ENCODE measurements at places on chromosomes 4 and X.

- DNase-seq = no peak
Measured at GRCh38 chr4:98639108-98639507, 19.3 kb downstream of the TSPAN5 start.

GRCh38 chrX:41275661-41276609 lies 58.0 kb upstream of the DDX3X start:
- DNase-seq = peak; percentile 18

- DNase-seq = no peak
Measured at GRCh38 chrX:153925387-153925738, 701 bp downstream of the ARHGAP4 start.

- DNase-seq = no peak
Measured at GRCh38 chr4:38055566-38055965, 95.4 kb downstream of the PTTG2 start.

DNA sequence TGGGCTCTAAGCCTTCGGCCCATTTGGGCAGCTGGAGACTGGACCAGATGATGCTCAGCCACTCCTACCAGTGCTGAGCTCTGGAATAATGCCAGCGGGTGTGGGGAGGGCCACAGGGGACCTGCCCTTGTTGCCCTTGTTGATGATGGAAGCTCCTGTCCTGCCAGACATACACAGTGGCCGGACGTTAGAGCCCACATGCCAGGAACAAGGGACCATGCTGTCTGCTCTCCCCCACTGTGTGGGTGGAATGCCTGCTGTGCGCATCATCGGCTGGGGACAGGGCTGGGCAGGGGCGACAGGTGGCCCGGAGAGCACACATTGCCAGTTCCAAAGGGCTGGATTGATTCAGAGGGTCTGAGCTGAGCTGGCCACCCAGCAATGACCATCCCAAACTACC lies 2.0 kb downstream of the ABLIM2 start:
- DNase-seq = no peak

- DNase-seq = no peak
Measured at GRCh38 chr4:89009761-89010369, 47.1 kb downstream of the FAM13A start.

- DNase-seq = no peak
Measured at GRCh38 chrX:43349363-43349762, 306.7 kb upstream of the MAOA start.

- no peak for DNase-seq
Measured at GRCh38 chrX:80237072-80237471, 183.2 kb upstream of the TENT5D start.

DNA sequence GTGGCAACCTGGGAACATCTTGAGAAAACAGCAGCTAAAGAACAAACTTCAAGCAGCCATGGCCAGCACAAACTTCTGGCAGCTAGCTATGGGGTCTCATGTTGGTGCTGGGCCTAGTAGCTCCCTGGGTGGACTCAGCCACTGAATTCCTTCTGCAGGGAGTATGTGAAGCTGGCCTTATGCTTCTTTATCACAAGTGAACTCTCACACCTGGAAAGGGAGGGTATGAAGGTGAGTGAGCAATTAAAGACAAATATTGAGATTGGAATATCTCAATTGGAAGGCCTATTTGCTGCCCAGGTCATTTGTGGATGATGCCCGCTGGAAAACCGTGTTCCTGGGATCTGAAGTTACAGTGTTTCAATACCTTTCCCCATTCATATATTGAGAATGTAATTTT lies 153.3 kb upstream of the RPS6KA3 start:
- no peak for DNase-seq

- DNase-seq = no peak
Measured at GRCh38 chr4:122364700-122365404, 14.0 kb upstream of the ADAD1 start.

- DNase-seq = no peak
Measured at GRCh38 chr4:15375667-15376066, 52.2 kb upstream of the C1QTNF7 start.

GRCh38 chr4:155426953-155427352 lies 50.2 kb upstream of the MAP9 start:
- no peak for DNase-seq

- no peak for DNase-seq
Measured at GRCh38 chr4:79576429-79576753, 168.4 kb upstream of the GK2 start.

DNA sequence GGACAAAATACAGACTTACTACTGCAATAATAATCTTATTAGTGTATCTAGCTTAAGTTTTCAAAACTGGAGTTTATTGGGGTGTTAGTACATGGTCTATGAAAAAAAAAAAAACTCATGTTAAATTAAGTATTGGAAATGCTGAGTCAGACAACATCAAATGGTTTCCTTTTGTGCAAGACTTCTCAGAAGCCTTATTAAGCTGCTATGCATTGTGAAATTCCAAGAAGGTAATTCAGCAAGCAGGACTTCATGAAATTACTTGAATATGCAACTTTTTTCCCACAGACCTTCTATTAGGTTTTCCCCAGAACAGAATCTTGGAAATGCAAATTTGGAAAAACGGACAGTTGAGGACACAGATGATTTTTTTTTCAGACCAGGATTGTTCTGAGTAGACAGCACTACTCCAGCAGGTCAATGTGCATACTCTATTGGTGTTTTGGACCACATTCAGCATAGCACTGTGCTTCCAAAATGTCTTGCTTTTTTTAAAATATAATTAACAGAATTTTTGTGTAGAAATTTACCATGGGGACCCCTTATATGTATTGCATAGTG lies 568.8 kb upstream of the TENM3 start:
- DNase-seq = no peak

- no peak for DNase-seq
Measured at GRCh38 chr4:145808848-145809512, 129.0 kb downstream of the C4orf51 start.

- no peak for DNase-seq
Measured at GRCh38 chr4:158728236-158728635, 5.0 kb upstream of the PPID start.

DNA sequence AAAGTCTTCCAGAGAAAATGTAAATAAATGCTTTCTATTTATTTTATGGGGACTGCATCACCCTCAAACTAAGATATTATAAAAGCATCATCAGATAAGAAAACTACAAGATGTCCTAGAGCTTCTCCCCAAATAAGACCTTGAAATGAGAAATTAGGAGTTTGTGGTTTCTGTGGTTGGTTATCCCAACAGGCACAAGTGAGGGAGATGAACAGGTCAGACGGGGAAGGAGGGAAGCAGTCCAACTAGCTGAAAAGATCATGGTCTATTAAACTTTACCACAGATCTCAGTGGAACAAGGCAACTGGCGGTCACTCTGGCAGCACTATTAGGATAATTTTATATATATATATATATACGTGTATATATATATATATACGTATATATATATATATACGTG lies 319.3 kb upstream of the GRID2 start:
- no peak for DNase-seq

- DNase-seq = no peak
Measured at GRCh38 chr4:11250510-11250909, 178.2 kb downstream of the HS3ST1 start.

DNA sequence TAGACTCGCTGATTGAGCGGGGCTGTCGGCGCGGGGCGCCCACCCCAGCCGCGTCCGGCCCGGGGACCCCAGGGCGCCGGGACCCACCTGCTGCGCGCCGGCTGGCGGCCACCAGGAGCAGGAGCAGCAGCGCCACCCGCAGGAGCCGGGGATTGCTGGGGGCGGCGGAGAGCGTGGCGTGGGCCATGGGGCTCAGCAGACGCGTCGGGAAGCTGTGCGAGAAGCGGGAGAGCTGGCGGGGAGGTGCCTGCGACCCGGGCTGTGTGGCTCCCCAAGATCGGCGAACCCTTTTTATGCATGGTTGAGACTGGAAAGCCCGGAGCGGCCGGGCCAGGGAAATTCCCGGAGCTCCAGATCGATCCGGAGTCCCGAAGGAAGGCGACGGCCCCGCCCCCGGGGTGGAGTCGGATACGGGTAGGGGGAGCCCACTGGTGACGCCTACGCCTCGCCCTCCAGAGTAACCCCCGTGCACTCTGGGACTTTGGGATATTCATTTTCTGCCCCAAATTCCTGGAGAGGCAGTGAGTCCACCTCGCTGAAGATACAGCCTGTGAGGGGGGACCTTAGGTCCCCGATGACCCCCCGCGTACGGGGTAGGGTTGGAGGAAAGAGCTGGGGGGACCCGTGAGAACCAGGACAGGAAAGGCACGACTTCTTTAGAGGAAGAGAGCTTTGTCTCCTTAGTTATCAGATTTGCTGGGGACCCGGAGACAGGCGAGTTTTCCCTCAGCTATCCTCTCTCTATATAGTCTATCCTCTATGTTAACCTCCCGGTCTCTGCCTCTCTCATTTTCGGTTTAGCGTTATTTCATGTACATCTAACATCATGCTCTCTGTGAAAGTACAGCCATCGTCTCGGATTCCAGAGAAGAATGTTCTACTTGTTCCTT lies at the start of gene CXCL3:
Gene CXCL3 (minus strand): TSS at position 265 of the 890 bp plus-strand sequence. CDS start 78 bp downstream, at position 187.
- no peak for DNase-seq

DNA sequence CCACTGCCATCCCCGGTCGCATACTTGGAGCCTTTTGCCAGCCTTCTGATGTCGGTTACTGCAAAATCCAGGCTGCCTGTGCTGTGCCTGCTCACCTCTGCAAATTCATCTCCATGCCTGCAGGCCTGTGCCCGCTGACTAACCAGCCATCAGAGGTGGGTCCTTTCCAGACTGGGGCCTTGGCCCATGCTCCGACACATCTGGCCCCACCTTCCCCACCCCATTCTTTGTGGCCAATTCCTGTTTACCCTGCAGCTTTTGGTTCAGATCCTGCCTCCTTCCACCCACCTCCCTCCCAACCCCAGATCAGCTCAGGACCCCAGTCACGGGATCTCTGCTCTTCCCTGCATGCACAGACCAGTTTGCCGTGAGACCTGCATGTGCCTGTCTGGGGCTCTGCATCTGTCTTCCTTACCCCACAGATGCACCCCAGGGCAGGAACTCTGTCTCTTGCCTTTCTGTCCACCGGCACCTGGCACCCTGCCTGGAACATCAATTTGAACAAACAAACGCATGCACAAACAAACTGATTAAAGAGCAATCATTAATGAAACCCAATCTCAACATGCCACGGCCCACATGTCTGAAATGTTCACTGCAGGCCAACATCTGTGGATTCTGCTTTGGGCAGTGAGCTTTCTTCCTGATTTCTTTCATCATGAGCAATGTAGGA lies 112.8 kb upstream of the PSAPL1 start:
- no peak for DNase-seq

DNA sequence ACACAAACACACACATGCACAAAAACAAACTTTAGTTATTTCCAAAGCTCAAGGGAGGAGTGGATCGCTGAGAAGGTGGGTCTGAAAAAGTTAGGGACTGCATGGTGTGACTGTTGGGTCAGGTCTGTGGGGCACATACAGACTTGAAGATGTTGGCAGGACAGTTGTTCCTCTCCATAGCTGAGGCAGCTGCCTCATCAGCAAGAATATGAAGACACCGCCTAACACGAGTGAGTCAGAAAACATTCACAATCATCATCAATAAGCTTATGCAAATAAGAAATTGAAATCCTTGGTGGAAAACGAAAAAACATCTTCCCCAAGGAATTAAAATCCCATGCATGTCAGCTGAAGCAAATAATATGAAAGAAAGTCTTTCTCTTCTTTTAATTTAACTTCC lies 148.0 kb downstream of the COL25A1 start:
- no peak for DNase-seq

DNA sequence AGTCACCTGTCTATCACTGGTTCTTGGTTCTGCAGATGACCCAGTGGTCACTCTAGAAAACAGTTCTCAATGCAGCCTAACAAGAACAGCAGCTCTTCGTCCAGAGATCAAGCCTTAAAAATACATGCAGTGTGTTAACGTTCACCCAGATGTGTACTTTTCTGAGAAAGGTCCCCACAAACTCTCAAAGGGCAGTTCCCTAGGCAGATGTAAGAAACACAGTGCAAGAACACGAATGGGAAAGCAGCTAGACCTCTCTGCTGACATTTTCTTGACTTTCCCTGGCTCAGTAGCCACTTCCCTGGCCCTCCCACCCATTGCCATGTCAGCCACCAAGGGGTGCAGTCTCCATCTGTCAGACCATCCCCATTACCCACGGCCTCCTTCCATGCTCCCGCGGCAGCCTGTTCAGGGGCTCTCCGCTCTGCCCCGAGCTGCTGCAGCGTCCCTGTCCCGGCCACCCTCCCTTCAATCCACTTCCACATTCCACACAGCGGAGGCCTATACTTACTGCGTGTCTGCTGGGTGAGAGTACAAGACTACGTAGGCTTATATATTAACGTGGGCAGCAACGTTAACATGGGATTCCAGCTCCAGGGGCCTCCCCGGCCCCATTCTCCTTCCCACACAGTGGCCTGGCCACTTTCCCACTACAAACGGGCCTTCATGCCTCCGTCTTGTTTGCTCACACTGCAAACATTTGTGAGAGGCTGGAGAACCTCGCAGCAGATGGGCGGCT lies 34.3 kb downstream of the IRF2 start:
- no peak for DNase-seq

DNA sequence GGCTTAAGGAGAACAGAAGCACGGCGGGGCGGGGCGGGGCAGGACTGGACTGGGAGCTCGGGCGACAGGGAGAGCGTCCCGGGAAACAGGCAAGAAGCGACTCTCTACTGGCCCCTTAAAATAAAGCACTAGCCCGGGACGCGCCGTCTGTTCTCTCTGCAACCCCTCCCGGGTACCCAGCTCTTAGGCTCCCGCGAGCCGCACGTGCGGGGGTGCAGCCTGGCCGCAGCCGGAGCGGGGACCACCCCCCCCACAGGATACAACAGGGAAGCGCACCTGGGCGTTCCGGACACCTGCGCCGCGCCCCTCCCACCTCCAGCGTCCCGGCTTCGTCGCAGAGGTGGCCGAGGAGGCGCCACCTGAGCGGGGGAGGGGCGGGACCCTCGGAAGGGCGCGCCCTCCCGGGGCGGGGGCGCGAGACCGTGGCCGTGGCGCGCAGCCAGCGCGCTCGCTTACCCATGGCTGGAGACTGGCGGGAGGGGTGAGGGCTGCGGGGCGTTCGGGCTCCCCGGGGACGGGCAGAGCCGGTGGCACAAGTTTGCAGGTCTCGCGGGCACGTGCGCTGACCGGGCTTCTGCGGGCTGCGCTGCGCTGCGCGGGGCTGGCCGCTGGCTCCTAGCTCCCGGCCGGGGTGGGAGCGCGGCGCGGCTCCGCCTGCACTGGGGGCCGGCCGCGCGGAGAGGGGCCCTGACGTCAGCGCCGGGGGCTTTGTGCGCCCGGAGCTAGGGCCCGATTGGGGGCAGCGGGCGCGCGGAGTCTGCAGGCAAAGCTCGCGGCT lies 91.5 kb downstream of the GEMIN8 start:
- DNase-seq = no peak

GRCh38 chr4:65456579-65456978 lies 213.7 kb downstream of the EPHA5 start:
- DNase-seq = no peak

DNA sequence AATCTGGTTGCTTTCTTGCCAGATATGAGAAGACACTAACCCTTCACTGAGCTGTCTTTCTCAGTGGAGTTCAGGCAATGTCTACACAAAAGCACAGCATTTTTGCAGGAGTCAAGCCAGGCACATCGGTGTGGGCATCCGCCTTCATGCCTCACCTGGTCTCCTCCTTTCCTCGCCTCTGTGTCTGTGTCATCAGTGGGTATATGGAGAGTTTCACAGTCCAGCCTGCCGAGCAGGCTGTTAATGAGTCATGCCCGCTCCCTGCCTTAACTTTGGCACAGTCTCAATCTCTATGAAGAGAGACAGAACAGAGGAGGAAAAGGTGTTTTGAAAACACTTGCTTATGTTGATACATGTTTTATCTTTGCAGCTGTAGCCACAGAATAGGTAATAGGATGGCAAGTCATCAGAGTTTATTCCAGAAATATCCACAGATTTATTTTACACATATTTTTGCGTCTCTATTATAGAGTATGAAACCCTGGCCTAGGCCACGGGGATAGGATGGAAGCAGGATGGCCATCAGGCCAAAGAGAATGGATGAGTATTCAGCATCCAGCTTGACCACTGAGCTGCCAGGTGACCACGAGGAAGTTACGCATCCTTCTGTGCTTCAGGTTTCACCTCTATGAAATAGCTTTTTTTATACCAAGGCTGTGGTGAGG lies 32.8 kb upstream of the MAML3 start:
- no peak for DNase-seq

Measured in stimulated activated CD8-positive, alpha-beta memory T cell treated with anti-CD3 and anti-CD28 coated beads, Interleukin-12 subunit alpha, Interleukin-12 subunit beta, amount 100 ng/mL, for 4 hours (primary cell).